Ovary (tissue), 10 donors: ENCODE measurements at places on chromosomes 3 and 15.
A peak's percentile ranks its signal among the peaks of the same experiment; 100 is the strongest.

GRCh38 chr3:79664455-79664854 is 103.3 kb downstream of the ROBO1 start:
- no peaks in the 10 kb centered on the region for H3K4me1 ChIP-seq
- H3K4me3 ChIP-seq, result no peak overlapping the region
- no peaks in the 10 kb centered on the region for H3K27me3 ChIP-seq
- no peak for DNase-seq
- no peak overlapping the region for H3K27ac ChIP-seq
- no peaks in the 10 kb centered on the region for H3K36me3 ChIP-seq

DNA sequence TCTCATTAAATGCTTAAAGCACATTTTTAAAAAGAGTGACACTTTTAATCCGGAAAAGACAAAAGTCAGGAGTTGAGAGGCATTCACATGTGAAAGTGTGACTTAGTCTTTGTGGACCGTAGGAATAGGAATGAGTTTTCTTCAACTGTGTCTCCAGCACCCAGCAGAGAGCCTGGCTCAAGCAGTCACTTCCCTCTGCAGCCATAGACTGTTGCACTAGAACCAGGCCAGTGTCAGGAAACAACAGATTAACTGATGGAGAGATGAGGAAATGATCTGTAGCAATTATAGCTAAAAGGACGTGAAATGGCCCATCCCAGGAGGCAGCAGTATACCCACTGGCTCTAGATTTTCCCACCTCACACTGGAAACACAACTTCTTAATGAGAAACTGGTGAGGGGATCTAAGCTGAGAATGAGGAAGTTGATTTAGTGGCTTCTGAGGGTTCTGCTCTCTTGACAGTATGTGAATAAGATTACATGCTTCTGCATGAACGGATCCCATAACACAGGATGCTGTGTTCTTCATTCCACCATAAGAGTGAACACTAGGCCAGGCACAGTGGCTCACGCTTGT is 19.8 kb downstream of the CFAP92 start:
- no peak overlapping the region for H3K4me3 ChIP-seq
- DNase-seq, result no peak
- H3K27me3 ChIP-seq, result no peaks in the 10 kb centered on the region
- H3K4me1 ChIP-seq, result no peaks in the 10 kb centered on the region

DNA sequence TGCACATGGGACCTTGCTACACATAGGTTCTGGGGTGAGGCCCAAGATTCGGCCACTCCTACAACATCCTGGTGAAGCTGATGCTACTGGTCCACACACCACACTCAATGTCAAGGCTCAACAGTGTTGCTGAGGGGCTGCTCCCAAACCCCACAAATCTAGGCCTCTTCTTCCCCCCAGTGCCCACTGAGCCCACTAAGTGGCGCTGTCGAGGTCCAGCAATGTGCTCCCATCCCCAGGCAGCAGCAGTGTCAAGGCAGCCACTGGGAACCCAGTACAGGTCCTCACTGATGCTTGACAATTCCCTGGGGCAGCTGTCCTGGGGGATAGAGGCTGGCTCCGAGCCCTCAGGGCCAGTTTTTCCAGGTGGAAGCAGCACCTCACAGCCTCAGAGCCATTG is 21.5 kb downstream of the SCN5A start:
- H3K4me3 ChIP-seq, result no peak overlapping the region
- no peak for DNase-seq
- no peak overlapping the region for H3K27ac ChIP-seq
- H3K36me3 ChIP-seq, result no peaks in the 10 kb centered on the region
- no peaks in the 10 kb centered on the region for H3K4me1 ChIP-seq

- no peaks in the 10 kb centered on the region for H3K36me3 ChIP-seq
- no peak overlapping the region for H3K4me3 ChIP-seq
- H3K27ac ChIP-seq, result no peak overlapping the region
- no peaks in the 10 kb centered on the region for H3K4me1 ChIP-seq
- DNase-seq, result no peak
Observed at GRCh38 chr3:16318176-16318575, 53.2 kb downstream of the OXNAD1 start.

DNA sequence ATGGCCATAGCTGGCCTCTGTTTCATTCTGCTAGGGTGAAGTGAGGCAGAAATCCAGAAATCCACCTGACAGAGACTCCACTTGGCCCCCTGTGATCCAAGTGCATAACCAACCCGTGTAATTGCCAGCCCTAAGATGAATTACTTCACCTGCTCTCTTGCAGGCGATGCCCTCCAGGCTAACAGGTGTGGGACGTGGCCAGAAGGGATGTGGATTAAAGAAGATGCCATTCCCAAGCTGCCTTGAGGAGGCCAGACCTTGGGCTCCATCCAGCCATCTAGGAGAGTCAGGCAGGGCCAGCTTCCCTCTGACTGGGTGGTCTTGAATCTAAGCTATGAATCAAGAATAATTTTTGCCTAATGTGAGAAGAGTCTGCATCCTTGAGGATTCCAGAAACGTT is 154.5 kb upstream of the BNIP2 start:
- DNase-seq, result no peak
- no peak overlapping the region for H3K4me3 ChIP-seq
- no peaks in the 10 kb centered on the region for H3K36me3 ChIP-seq

DNA sequence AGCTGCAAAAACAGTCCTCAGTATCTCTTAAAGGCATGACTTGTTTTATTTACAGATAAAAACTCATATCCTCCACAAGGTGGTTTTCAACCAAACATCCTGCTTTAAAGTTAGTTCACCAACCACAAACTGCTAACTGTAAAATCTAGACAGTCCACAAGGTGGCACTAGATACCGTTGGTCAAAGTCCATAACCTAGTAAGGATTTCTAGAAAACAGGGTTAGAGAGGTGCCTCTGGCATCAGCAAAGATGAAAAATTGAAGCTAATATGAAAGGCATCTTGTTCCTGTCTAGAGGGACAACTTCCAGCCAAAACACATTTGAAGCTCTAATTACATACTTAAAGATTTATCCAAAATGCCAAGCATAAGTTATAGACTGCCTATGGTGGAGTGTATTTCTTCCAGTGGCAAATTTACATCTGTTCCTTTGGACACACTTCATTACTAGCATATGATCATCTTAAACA is 56.0 kb downstream of the ZMAT3 start:
- no peaks in the 10 kb centered on the region for H3K4me1 ChIP-seq
- no peak overlapping the region for H3K4me3 ChIP-seq
- no peak overlapping the region for H3K27ac ChIP-seq
- H3K36me3 ChIP-seq, result no peaks in the 10 kb centered on the region
- H3K27me3 ChIP-seq, result no peaks in the 10 kb centered on the region

GRCh38 chr3:38731522-38731921 is 82.0 kb upstream of the SCN5A start:
- no peaks in the 10 kb centered on the region for H3K27me3 ChIP-seq
- no peak overlapping the region for H3K27ac ChIP-seq
- H3K4me1 ChIP-seq, result no peaks in the 10 kb centered on the region
- no peaks in the 10 kb centered on the region for H3K36me3 ChIP-seq
- no peak for DNase-seq
- no peak overlapping the region for H3K4me3 ChIP-seq

GRCh38 chr15:74182131-74182530 is 8.6 kb downstream of the ISLR start:
- H3K27me3 ChIP-seq, result no peaks in the 10 kb centered on the region
- H3K36me3 ChIP-seq, result no peaks in the 10 kb centered on the region
- H3K27ac ChIP-seq, result no peak overlapping the region
- H3K4me1 ChIP-seq, result peaks cover 21% of the 10 kb centered on the region

GRCh38 chr15:48645558-48646330 is at the start of gene FBN1:
FBN1 (minus strand) TSS chr15:48645709; CDS start chr15:48644769, 940 bp downstream.
- peak within 1 kb of the TSS; percentile 74 for H3K27ac ChIP-seq
- H3K36me3 ChIP-seq, result no peaks in the 10 kb centered on the region
- DNase-seq, result peak; percentile 87
- H3K4me3 ChIP-seq, result peak within 1 kb of the TSS; percentile 93
- H3K4me1 ChIP-seq, result peaks cover 5% of the 10 kb centered on the region

DNA sequence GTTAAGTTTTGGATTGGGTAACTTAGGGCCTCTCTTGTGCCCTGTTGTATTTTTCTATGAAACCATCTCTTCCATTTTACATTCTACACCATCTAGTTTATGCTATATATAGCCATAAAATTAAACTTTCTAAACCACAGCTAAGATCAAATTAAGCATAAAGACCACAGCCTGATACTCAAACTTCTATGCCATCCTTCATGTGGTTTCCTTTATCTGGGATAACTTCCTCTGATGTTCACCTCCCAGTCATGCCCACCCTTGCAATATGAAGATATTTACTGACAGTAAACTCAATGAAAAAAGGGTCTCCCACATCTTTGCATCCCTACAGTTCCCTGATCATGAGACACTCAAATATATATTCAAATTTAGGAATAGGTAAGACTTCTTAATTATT is 4.2 kb downstream of the SELENOK start:
- no peak overlapping the region for H3K4me3 ChIP-seq
- H3K36me3 ChIP-seq, result no peaks in the 10 kb centered on the region
- DNase-seq, result no peak

DNA sequence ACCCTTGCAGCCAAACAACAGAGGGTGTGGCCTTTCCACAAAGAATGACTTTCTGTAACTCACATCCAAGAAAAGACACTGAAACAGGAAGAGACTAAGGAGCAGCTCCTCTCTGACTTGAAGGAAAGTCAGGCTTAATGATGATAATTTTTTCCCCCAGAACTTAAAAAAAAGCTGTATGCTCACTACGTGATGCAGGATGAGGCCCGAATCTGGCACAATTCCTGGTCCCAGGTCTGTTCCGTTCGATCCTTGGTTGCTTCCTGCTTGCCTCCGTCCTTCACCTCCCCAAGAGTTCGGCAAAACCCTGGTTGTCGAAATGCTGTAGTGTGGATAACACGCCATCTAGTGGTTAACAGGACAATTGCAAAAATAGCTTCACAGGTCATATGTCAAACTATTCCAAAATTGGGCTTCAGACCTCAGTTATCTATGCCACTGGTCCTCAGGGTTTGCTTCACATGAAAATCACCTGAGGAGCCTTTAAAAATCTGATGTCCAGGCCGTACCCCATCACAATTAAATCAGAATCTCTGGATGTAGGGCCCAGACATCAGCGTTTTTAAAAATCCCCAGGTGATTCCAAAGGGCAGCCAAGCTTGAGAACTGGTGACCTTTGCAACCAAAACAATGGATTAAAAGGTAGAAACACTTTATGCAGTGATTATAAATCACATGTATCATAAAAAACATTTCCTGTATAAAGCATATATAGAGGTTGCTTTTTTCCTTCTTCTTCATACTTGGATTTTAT is 28.1 kb upstream of the SYNM start:
- no peak overlapping the region for H3K27ac ChIP-seq
- DNase-seq, result peak; percentile 83
- no peaks in the 10 kb centered on the region for H3K4me1 ChIP-seq
- peak overlapping the region; percentile 8 for H3K4me3 ChIP-seq
- no peaks in the 10 kb centered on the region for H3K36me3 ChIP-seq
- no peaks in the 10 kb centered on the region for H3K27me3 ChIP-seq

DNA sequence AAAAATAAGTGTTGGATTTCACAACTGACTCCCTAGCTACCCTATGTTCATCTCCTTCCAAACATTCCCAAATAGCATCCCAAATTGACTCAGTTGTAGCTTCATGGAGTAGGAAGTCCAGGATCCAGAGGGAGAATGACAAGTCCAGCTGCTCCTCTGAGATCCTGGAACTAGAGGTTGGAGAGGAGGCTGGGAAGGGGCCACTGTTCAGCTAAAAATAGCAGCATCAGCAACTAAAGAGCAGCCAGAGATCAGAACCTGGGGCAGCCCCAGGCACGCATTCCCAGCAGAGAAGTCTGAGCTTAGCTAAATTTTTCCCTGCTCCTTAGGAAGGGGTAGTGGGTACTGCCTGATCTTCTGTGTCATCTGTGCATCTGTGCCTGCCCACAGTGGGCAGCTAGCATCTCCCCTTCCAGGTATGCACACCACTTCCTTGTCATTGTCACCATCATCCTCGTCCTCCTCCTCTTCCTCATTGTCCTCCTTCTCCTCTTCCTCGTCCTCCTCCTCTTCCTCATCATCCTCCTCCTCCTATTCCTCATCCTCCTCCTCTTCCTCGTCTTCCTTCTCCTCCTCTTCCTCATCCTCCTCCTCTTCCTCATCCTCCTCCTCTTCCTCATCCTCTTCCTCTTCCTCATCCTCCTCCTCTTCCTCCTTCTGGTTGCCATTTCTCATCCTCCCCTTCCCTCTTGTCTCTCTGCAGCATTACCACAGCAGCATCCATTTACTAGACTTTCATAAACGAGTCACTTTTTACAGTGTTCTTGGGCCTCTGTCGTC is 152.3 kb upstream of the ROPN1 start:
- no peak overlapping the region for H3K4me3 ChIP-seq
- H3K27ac ChIP-seq, result no peak overlapping the region
- no peaks in the 10 kb centered on the region for H3K4me1 ChIP-seq
- H3K27me3 ChIP-seq, result no peaks in the 10 kb centered on the region
- H3K36me3 ChIP-seq, result no peaks in the 10 kb centered on the region

DNA sequence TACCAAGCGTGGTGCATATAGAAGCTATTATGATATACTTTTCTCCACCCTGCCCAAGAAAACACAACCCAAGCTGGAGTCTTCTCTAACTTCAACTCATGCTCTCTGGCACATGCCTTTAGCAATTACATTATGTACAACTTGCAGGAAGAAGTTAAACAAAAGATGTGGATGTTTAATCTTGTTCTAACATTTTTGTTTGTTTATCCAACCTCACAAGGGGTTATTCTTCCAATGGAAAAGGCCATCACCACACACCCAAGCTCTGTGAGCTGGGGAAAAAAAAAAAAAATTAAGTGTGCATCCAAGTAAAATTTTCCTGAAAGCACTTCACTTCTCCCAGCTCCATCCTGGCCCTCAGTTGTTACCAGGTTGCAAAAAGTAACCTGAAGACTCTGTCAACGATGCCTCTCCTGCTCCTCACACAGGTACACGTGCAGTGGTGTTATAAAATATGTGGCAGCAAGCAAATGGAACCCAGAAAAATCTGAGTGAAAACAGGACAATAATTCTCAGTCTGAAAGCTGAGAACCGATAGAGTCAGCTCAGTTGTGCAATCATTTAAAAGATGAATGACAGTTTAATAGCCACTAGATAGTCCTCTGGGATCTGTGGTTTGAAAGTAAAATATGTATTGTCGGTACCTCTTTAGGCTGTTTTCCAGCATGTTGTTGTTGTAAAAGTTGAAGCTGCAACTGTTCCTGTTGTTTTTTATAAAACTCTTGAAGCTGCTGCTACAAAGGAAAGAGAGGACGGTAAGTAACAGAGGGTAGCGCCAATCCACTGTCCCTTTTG is 531.4 kb downstream of the FOXP1 start:
- H3K4me3 ChIP-seq, result no peak overlapping the region
- H3K27me3 ChIP-seq, result no peaks in the 10 kb centered on the region
- no peaks in the 10 kb centered on the region for H3K36me3 ChIP-seq
- H3K27ac ChIP-seq, result no peak overlapping the region

- no peak overlapping the region for H3K4me3 ChIP-seq
- no peaks in the 10 kb centered on the region for H3K4me1 ChIP-seq
- DNase-seq, result peak; percentile 63
Observed at GRCh38 chr15:94119923-94120775, 111.2 kb upstream of the MCTP2 start.

DNA sequence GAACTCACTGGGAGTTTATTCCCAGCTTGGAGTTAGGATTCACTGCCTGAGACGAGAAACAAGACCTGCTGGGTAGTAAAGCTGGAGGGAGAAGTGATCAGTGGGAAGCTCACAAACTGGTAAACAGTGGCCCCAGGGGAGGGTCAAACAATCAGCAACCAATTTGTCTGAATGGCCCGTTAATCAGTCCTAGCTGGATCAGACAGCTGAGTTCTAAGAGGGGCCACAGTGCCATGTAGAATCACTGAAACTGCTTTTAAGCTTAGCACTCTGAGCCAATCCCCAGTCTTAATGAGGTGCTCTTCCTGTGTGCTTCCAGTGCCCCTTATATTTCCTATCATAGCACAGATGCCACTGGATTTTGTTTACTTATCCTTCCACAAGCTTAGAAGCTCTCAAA is 591.7 kb downstream of the RSL24D1 start:
- no peak for DNase-seq
- H3K4me3 ChIP-seq, result no peak overlapping the region
- no peaks in the 10 kb centered on the region for H3K4me1 ChIP-seq
- no peaks in the 10 kb centered on the region for H3K27me3 ChIP-seq
- H3K27ac ChIP-seq, result no peak overlapping the region
- no peaks in the 10 kb centered on the region for H3K36me3 ChIP-seq
